ENCODE measurements at places on chromosomes 12 and 14.

DNA sequence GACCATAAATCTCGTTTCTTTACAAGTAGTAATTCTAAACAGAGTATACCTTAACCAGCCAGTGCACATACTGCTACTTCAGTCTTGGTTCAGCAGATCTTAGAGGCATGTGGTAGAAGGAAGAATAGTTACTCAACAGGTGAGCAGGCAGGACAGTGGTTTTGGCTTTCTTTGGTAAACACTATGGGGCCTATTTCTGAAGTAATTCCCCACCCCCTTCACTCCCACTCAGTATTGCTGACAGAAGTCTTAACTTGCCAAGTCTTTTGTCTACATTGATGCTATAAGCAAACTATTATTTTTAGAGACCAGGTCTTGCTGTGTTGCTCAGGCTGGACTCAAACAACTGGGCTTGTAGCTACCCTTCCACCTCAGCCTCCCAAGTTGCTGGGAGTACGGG, 68.5 kb downstream of the FBXO34 start:
- no peak for DNase-seq

DNA sequence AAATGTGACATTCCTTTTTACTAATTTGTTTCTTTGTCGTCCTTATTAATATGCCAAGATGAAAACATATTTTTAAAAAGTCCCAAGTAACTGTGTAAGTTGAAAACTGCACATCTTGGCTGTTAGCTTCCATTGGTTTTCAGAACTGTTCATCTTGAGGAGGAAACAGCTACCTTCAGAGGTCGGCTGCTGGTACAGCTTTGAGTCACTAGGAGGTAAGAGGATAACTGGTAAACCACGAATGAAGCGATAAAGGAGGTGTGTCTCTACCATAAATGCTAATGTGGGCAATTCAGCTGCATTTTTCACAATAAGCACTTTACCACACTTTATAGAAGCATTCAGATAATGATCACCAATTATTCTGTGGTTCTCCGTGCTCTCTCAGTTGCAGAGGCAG, 137.5 kb upstream of the KRAS start:
- no peak for DNase-seq

DNA sequence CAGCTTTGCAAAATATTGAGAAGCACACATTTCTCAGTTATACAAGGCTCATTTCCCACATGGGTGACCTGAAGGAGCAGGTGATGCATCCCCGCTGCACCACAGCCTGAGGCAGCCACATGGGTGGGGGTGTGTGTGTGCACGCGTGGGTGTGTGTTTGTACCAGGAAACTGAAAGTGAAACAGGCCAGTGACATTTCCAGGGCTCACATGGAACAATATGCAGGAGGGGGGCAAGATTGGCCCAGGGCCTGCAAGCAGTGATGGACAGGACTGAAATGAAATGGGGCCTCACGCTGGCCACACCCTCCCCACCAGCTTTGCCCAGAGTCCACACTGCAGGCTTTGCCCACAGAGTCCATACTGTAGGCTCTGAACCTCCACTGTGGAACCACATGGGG, 154.2 kb upstream of the PARP11 start:
- peak; percentile 51 for DNase-seq

GRCh38 chr14:93951635-93952540, 24.5 kb downstream of the ASB2 start:
- no peak for DNase-seq

- peak; percentile 37 for DNase-seq
Observed at GRCh38 chr14:97977651-97978261, 1180.6 kb downstream of the VRK1 start.

DNA sequence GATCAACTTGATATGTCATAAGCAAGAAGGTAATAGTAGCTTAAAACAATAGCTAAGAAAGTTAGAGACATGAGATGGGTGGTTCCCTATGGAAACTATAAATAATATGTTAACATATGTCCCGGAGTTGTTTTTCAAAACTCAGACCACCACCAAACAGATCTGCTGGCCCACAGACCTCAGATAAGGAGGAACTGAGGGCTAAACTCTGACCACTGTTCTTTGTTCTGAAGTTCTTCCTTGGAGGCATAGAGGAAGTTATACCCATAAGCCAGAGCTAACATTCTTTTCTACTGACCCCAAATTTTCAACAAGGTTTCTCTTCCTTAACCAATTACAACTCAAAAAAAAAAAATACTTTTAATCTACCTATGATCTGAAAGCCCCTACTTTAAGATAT, 156.1 kb upstream of the FSCB start:
- no peak for DNase-seq

DNA sequence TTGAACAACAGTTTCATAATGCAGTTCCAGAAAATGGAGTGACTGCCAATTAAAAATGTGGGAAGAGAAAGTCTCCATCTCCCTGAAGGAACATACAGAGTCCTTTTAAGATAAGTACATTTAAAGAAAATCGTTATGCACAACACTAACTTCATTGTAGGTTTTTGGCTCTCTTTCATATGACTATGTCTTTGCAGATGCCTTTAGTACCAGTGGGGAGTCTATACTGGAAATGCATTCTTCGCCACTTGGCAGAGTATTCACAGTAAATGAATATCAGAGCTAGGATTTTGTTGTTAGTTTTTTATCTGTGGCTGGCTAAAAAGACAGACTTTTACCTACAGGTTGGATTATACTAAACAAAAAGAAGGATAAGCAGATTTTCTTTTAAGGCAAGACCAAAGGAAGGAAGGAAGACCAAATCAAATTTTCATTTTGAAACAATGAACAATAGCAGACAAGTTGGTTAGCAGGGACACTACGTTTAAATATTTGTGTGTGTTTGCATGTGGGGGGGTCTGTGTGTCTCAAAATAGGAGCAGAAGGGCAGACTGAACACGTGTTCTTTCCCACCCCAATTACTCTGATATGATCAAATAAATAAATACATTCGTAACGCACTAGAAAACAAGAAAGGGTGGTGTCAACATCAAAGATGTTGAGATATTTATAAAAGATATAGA, 124.5 kb downstream of the BTG1 start:
- no peak for DNase-seq

- no peak for DNase-seq
Observed at GRCh38 chr14:72679536-72680151, 214.3 kb downstream of the DPF3 start.

- DNase-seq, result no peak
Observed at GRCh38 chr14:92135269-92135668, 13.5 kb downstream of the CPSF2 start.

DNA sequence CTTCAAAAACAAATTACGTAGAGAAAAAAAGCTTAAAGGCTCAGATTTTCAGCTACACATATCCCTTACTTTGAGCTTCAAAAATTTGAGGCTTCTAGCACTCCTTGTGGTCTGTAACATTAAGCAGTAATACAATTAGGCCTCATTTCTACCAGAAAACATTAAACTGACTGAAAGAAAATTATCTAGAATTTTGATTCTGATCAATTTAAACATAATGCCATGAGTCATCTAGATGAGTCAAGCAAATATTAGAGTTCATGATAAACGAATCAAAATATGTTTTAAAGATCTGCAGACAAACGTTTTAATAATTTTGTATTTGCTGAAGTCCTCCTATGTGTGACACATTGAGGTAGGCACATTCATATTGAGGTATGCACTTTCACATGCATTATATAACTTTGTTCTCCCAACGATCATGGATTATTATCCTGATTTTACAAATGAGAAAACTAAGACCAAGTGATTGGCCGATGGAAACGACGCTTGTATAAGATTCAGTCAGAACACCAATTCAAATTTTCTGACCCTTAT, 4.3 kb downstream of the OSBPL8 start:
- DNase-seq, result no peak

DNA sequence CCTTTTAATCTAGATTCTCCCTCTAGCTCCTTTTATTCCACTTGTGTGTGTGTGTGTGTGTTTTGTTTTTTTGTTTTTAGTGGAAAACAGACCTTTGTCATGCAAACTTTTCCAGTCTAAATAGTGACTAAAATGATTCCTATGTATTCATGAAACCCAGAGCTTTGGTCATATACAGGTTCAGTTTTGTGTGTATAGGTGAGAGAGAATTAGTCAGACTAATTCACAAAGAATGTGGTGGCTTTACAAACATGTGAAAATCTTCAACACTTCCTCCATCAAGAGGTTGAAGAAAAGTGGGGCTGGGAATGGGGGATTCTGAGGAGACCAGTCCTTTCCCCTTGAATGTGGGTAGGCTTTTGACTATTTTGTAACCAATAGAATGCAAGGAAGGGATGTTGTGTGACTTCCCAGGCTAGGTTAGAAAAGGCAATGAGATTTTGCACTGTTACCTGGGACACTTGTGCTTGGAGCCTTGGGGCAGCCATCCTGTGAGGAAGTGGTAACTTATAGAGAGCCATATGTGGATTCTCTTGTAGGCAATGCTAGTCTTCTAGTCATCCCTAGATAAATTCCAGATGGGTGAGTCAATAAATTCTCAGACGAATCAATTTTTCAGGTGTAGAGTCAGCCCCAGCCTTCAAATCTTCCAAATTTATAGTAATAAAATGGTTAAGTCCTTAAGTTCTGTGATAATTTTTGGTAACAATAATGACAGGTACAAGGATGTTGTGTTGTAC, 236.1 kb downstream of the CEP128 start:
- no peak for DNase-seq

- DNase-seq, result no peak
Observed at GRCh38 chr12:116517431-116518045, 41.6 kb upstream of the MAP1LC3B2 start.

DNA sequence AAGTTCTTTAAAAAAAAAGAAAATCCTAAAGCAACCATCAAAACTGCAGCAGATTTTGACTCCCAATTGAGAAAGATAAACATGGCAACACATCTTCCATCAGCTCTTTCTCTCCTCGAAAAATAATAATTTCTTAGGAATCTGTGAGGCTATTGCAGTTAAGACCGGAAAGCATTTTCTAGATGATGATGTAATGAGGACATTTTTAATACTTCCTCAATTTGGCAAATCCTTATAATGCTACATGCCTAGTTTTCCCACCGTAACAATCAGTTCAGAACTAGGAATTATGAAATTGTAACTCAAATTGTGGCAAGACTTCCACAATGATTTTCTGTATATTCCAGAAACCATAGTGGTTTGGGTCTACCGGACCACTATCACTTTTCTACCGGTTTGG, 180.9 kb upstream of the PDE3A start:
- DNase-seq, result no peak

- DNase-seq, result peak; percentile 42
Observed at GRCh38 chr12:121060149-121061001, 21.3 kb upstream of the OASL start.

DNA sequence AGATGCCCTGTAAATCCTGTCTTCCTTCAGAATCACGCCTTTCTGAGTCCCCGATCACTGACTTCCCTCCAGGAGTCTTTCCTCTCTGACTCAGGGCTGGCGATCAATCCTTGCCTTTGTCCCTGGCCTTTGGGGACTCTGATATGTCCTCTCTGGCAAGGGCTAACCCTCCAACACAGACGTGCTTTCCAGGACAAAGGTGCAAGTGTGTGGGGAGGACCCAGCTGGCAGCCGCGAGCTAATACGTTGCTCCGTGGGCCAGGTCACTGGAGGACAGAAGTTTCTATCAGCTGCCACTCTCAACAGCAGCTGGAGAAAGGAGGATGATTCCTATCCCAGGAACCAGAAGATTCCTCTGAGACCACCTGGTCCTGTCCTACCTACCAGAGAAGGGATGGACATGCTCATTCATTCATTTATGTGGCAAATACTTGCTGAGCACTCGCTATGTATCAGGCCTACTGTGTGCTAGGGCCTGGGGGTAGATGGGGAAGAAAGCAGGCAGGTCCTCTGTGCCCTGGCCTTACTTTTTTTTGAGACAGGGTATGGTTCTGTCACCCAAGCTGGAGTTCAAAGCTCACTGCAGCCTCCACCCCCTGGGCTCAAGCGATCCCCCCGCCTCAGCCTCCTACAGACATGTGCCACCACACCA, 8.5 kb upstream of the SCARB1 start:
- no peak for DNase-seq

All from stimulated activated CD8-positive, alpha-beta memory T cell treated with anti-CD3 and anti-CD28 coated beads, Interleukin-2, amount 100 ng/mL, for 1 hour (primary cell).